Type B pancreatic cell (in vitro differentiated cells): ENCODE measurements at places on chromosomes 16 and 17. TPM values are rescaled to one million over a fixed set of nuclear protein-coding genes. Genes with fewer than 3 reads are reported as not detected.
A peak's percentile ranks its signal among the peaks of the same experiment; 100 is the strongest.

GRCh38 chr17:21351366-21352065 is 24.6 kb upstream of the KCNJ12 start:
- H3K27ac ChIP-seq = no peak overlapping the region
- no peak for DNase-seq
- peaks cover 12% of the 10 kb centered on the region for H3K4me1 ChIP-seq
- H3K36me3 ChIP-seq = no peaks in the 10 kb centered on the region
- H3K4me3 ChIP-seq = no peak overlapping the region

GRCh38 chr16:69095193-69095592 is 10.3 kb upstream of the HAS3 start:
- peaks cover 6% of the 10 kb centered on the region for H3K4me1 ChIP-seq
- no peaks in the 10 kb centered on the region for H3K36me3 ChIP-seq
- DNase-seq = no peak
- no peak overlapping the region for H3K27ac ChIP-seq
- H3K4me3 ChIP-seq = no peak overlapping the region
- peaks cover 4% of the 10 kb centered on the region for H3K27me3 ChIP-seq

DNA sequence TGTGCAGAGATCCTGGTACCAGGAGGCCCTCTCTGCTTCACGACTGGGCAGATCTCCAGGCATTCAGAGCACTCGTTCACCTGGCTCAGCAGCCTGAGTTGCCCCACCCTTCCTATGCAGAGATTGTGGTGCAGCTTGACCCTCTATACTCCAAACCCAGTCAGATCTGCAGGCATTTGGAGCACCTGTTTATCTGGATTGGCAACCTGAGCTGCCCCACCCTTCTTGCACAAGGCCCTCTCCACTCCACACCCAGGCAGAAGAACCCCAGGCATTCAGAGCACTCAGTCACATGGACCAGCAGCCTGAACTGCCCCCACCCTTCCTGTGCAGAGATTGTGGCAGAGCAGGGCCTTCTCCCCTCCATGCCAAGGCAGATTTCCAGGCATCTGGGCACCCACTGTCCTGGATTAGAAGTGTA is 88.4 kb upstream of the CDH5 start:
- peaks cover 15% of the 10 kb centered on the region for H3K36me3 ChIP-seq
- H3K4me1 ChIP-seq = peaks cover 13% of the 10 kb centered on the region
- H3K27ac ChIP-seq = peak overlapping the region; percentile 100
- peak overlapping the region; percentile 76 for H3K4me3 ChIP-seq

The C17orf78 gene
- total RNA-seq = 1.6 TPM in 1 of 2 replicates, not detected in the other

DNA sequence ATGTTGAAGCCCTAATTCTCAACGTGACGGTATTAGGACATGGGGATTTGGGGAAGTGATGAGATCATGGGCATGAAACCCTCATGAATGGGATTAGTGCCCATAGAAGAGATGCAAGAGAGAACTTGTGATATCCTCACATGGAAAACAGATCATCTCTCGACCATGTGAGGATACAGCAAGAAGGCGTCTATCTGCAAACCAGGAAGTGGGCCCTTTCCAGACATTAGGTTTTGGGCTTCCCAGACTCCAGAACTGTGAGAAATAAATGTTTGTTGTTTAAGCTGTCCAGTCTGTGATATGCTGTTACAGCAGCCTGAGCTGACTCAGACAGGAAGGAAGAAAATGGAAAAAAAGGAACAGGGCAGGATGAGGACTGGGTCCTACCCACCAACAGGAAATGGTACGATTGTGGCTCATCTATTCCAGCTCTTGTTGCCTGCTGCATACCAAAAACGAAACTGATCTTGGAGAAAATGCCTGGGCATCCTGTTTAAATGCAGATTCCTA is 21.9 kb upstream of the SSTR2 start:
- DNase-seq = no peak
- peaks cover 15% of the 10 kb centered on the region for H3K27me3 ChIP-seq
- peaks cover 4% of the 10 kb centered on the region for H3K4me1 ChIP-seq
- no peak overlapping the region for H3K27ac ChIP-seq
- H3K36me3 ChIP-seq = no peaks in the 10 kb centered on the region
- H3K4me3 ChIP-seq = no peak overlapping the region

The TEX19 gene
- total RNA-seq = 0.14 TPM in 1 of 2 replicates, not detected in the other

The ANKFN1 gene
- 2.4 and 4.0 TPM in 2 replicates for total RNA-seq

The CCL16 gene
- total RNA-seq = not detected in 2 replicates

The KLHL10 gene
- 0.24 TPM in 1 of 2 replicates, not detected in the other for total RNA-seq

The ZPBP2 gene
- not detected in 2 replicates for total RNA-seq

The UQCRC2 gene
- total RNA-seq = 231 and 278 TPM in 2 replicates

The KCNAB3 gene
- total RNA-seq = 2.8 and 9.9 TPM in 2 replicates

- H3K4me1 ChIP-seq = peaks cover 27% of the 10 kb centered on the region
- peak overlapping the region; percentile 93 for H3K4me3 ChIP-seq
- no peak for DNase-seq
- H3K27ac ChIP-seq = peak overlapping the region; percentile 88
- peaks cover 27% of the 10 kb centered on the region for H3K36me3 ChIP-seq
Measured at GRCh38 chr17:75152922-75153779, 1.2 kb downstream of the JPT1 start.

- H3K27me3 ChIP-seq = peaks cover 9% of the 10 kb centered on the region
- no peak overlapping the region for H3K27ac ChIP-seq
- H3K4me1 ChIP-seq = no peaks in the 10 kb centered on the region
- H3K4me3 ChIP-seq = no peak overlapping the region
Measured at GRCh38 chr16:31367853-31368252, 12.9 kb downstream of the ITGAX start.

The TBC1D28 gene
- not detected in 2 replicates for total RNA-seq

DNA sequence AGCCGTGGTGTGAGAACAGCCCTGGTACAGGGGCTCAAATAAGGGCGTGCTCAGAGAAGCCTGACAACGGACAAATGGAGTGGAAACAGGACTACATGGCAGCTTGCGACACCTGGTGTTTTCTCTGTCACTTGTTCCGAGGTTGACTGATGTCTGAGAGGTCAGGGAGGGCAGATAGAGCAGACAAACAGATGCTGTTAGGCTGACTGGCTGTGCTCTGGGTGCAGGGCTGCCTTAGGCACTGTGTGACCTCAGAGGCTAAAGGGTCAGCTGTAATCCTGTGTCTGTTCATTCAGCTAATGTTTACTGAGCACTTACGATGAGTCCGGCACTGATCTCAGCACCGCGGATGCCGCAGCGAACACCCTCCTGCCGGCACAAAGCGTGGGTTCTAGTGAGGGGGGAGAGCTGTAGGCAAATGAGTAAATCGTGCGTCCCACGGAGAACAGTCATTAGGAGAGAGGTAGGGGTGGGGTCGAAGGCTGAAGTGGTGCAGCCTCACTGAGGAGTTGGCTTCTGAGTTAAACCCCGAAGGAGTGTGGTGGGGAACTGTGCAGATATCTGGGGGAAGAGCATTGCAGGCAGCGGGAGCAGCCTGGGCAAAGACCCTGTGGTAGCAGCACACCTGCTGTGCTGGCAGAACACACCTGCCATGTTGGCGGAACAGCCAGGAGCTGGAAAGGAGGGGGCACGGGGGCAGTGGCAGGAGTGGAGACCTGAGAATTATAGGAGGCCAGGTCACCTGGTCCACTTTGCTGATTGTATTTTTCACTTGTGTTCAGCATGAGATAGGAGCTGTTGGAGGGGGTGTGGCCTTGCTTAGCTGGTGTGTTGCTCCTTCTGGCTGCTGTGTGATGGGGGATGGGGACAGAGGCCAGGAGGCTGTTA is 35.0 kb downstream of the GPT2 start:
- no peak for DNase-seq
- peak overlapping the region; percentile 64 for H3K4me3 ChIP-seq
- peaks cover 27% of the 10 kb centered on the region for H3K36me3 ChIP-seq
- H3K27ac ChIP-seq = peak overlapping the region; percentile 63
- H3K27me3 ChIP-seq = no peaks in the 10 kb centered on the region
- peaks cover 24% of the 10 kb centered on the region for H3K4me1 ChIP-seq

The RDM1 gene
- 3.9 and 4.4 TPM in 2 replicates for total RNA-seq

The IGSF6 gene
- total RNA-seq = not detected in 2 replicates

DNA sequence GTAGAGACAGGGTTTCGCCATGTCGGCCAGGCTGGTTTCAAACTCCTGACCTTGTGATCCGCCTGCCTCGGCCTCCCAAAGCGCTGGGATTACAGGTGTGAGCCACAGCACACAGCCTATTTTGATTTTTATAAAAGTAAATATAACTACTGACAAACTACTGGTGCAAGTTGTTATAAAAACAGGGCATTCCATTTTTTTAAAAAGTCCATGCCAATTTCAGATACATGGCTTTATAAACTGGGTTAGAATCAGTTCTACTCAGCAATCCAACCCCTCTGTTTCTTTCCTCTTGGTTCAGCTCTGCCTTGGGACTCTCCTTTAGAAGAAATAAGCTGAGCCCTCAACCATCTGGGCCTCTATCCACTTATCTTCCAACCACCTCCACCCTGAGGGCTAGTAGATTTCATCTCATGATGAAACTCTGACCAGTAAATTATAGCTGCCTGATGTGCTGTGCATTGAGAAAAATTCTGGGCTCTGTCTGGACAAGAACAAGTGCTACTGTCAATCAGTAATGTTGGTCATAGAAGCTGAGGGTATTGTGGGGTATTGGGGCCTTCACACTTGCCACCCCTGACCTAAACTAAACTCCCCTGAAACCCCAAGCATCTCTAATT is 10.2 kb downstream of the RANBP10 start:
- DNase-seq = no peak
- H3K4me1 ChIP-seq = peaks cover 5% of the 10 kb centered on the region
- H3K27me3 ChIP-seq = no peaks in the 10 kb centered on the region
- no peak overlapping the region for H3K4me3 ChIP-seq
- H3K36me3 ChIP-seq = peaks cover 23% of the 10 kb centered on the region

DNA sequence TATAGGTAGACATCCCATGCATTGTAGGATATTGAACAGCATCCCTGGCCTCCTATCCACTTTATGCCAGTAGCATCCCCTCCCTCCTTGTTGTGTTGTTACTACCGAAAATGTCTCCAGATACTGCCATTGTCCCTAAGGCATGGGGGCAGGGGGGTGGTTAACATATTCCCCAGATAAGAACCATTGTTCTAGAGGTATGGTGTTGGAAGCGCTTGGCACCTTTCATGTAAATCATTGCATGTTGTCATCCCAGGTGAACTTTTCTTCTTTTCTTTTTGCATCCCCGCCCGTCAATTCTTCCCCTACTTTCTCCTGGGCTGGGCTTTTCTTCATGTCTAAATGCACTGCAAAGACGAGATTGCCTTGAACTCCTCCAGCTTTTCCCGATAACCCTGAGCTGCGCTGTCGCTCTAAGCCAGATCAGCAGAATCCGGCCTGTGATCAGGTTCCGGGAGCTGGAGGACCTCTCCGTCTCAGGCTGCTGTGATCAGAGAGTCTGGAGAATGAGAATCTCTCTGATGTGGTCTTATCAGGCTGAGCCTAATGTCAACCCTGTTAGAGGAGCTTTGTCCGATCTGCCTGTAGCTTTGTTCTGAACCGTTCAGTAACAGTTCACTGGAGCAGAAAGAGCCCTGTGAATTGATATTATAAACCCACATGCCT is 76.2 kb downstream of the RBFOX1 start:
- no peaks in the 10 kb centered on the region for H3K36me3 ChIP-seq
- H3K4me3 ChIP-seq = no peak overlapping the region
- peaks cover 4% of the 10 kb centered on the region for H3K4me1 ChIP-seq

GRCh38 chr17:57607553-57608120 is 137.5 kb downstream of the CCDC182 start:
- H3K36me3 ChIP-seq = no peaks in the 10 kb centered on the region
- peak overlapping the region; percentile 68 for H3K27ac ChIP-seq
- H3K4me1 ChIP-seq = peaks cover 53% of the 10 kb centered on the region
- no peak for DNase-seq

The ARSG gene
- 4.1 and 4.8 TPM in 2 replicates for total RNA-seq

DNA sequence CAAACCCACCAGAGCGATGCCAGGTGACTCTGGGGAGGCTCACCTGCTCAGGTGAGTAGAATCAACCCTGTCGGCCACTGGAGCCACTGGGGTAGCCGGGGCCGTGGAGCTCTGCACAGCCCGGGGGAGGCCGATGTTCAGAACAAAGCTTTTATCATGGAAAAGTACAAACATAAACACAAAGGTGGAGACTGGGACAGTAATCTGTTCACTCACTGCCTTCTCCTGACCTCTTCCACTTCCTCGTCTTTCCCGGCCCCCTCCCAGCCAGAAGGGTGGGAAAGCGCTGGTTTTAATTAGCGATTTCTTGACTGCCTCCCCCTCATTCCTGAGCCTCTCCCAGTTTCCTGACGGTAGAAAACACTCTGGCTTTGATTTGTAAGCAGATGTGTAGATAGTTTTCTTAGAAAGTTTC is 9.8 kb upstream of the TEX19 start:
- DNase-seq = no peak
- H3K27me3 ChIP-seq = peaks cover 3% of the 10 kb centered on the region
- peaks cover 25% of the 10 kb centered on the region for H3K4me1 ChIP-seq
- peak overlapping the region; percentile 74 for H3K4me3 ChIP-seq

The MEIOC gene
- 0.60 TPM in 1 of 2 replicates, not detected in the other for total RNA-seq

- H3K27me3 ChIP-seq = peaks cover 10% of the 10 kb centered on the region
- no peak overlapping the region for H3K4me3 ChIP-seq
- H3K27ac ChIP-seq = no peak overlapping the region
- no peak for DNase-seq
- no peaks in the 10 kb centered on the region for H3K36me3 ChIP-seq
- peaks cover 6% of the 10 kb centered on the region for H3K4me1 ChIP-seq
Measured at GRCh38 chr17:34131386-34131785, 123.7 kb upstream of the CCL2 start.

The RSKR gene
- 17.5 and 27.7 TPM in 2 replicates for total RNA-seq

The SLFN13 gene
- 14.3 and 17.1 TPM in 2 replicates for total RNA-seq

DNA sequence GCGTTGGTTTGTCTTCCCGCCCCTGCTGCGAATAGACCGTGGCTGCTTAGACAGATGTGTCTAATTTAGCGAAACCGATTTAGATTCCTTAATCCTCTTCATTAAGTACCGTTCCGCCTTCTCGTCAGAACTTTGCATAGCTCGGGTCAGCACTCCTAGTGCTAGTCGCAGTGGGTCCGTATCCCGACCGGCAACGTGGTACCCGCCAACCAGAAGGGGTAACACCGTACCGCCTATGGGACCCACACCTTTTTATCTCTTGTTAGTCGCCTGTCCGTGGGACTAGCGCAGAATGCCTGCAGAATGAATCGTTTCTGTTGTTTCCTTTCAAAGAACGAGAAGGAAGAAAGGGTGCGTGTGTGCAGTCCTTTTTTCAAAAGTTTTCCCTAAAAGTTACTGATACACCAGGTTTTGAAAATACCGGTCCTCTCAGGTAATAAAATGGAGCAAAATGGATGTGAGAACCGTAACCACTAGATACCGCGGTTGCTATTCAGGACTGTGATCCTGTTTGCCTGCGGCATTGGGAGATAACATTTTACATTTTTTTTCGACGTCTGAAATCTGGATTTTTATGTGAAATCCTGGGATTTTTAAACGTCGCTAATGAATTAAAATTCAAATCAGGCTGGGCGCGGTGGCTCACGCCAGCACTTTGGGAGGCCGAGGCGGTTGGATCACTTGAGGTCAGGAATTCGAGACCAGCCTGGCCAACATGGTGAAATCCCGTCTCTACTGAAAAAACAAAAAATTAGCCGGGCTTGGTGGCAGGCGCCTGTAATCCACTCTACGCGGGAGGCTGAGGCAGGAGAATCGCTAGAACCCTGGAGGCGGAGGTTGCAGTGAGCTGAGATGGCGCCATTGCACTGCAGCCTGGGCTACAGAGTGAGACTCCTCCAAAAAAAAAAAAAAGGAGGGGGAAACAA is 998 bp upstream of the SRSF1 start:
- H3K27me3 ChIP-seq = peaks cover 3% of the 10 kb centered on the region
- peaks cover 28% of the 10 kb centered on the region for H3K4me1 ChIP-seq
- peak overlapping the region; percentile 100 for H3K4me3 ChIP-seq
- H3K36me3 ChIP-seq = peaks cover 35% of the 10 kb centered on the region
- H3K27ac ChIP-seq = peak overlapping the region; percentile 99
